ENCODE measurements at places on chromosomes 3 and 15.
A peak's percentile ranks its signal among the peaks of the same experiment; 100 is the strongest.

GRCh38 chr3:191383124-191383523 lies 52.8 kb upstream of the UTS2B start:
- no peak for DNase-seq

GRCh38 chr3:34203386-34203785 lies 405.0 kb downstream of the PDCD6IP start:
- no peak for DNase-seq

GRCh38 chr3:153158961-153159735 lies 2.9 kb upstream of the RAP2B start:
- no peak for DNase-seq

GRCh38 chr15:33086500-33087121 lies 107.9 kb downstream of the FMN1 start:
- no peak for DNase-seq

DNA sequence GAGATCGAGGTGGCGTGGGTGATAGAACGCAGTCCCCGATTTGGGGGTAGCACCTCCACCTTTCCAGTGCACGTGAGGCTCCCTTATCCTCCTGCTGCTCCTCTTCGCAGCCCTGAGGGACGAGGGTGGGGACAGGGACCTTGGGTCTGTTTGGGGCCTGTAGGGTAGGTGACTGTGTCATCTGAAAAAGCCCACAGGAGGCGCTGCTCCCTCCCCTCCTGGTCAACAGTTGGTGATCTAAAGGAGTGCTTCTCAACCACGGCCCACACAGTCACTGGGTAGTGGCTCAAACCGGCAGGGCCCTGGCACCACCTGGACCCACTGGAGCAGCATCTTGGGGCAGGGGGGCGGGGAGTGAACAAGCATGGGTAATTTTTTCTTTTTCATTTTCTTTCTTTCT lies 7.1 kb downstream of the LRRK1 start:
- no peak for DNase-seq

- DNase-seq = no peak
These were observed 53.0 kb downstream of the STARD5 start for GRCh38 chr15:81270781-81271491.

- DNase-seq = no peak
These were observed 203.3 kb downstream of the RORA start for GRCh38 chr15:61025781-61026180.

DNA sequence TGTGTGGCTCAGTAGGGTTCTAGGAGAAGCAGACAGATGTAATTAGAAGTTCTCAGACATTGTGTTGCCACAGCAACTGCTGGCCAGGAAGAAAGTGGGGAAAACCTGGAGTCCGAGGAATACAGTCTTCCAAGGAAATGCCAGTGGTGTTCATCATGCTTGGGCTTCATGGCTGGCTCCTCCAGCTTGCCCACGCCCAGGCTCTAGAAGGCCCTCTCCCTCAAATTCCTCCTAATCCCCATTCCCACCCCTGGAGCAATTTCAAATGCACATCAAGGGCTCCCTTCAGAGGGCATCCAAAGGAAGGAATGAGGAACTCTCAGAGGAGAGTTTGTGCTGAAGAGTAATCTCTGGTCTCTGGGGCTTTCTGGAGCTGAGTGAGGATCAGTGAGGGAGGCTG lies 21.9 kb downstream of the FSTL1 start:
- DNase-seq = no peak

DNA sequence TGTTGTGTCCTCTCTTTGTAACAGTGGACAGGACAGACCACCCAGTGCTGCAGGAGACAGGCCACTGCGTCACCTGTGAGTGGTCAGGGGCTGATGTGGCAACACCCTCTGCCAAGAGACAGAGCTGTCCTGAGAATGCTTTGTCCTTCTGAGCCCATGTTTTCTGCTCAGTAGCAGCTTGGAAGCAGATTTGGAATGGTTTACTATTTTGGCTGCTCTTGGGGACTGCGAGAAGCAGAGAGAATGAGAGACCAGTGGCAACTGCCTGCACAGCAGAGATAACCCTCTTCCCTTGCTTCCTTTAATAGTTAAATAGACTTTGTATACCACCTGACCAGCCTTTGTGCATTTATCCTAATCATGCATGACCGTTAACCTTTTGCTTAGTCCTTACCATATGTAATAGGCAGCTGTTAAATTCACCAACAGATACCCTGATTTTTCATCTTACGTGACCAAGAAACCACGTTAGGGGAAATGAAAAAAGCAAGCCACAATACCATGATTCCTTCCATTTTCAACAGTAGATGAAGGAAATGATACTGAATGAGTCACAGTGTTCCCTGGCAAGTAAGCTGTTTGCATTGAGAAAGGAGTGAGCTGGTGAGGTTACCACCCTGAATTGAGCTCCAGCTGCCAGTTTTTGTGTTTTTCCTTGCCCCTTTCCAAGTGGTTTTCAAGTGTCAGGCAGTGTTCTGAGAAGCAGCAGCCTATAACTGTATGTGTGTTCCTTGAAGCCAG lies 35.5 kb downstream of the B3GALNT1 start:
- DNase-seq = peak; percentile 43

DNA sequence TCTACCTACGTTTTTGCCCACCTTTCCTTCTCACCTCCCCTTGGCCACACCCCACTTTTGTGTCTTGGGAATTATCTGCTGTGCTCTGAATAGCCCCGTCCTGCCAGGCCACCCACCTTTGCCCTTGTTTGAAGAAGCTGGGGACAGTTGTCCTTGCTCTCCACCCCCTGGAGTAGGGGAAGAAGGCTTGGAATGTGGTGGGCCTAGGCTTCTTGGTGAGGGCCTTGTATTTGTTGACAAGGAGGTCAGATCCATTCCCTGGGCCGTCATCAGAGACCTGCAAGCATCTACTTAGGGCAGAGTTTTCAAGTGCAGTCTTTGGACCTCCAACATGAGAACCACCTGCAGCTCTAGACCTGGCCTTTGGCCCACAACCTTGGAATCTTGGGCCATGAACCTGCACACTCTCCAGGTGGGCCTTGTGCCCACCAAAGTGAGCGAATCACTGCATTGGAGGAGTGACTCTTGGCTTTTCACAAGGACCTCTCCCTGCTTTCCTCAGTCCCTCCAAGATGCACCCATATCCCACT lies 160.6 kb downstream of the APBA2 start:
- DNase-seq = no peak

DNA sequence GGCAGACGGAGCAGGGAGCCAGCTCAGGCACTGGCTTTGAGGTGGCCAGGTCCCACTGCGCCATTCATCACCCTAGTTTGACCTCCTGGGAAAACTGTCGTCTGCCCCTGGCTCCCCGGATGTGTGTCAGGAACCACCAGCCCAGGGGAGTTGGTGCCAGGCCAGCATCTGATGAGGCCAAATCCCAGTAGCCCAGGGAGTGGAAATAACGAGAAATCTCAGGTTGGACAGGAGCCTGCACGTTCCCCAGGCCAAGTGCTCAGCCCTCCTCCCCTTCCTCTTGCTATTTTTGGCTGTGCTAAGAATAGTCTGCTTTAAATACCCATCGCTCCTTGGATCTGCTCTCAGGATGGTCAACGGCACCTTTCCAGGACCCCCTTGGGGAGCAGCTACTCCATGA lies 93.1 kb upstream of the RPL32 start:
- no peak for DNase-seq

- no peak for DNase-seq
These were observed 568.4 kb upstream of the ZNF385D start for GRCh38 chr3:22319446-22319845.

GRCh38 chr15:32843219-32843815 lies 125.5 kb downstream of the GREM1 start:
- no peak for DNase-seq

- DNase-seq = no peak
These were observed 49.6 kb downstream of the MAP6D1 start for GRCh38 chr3:183775781-183776180.

- no peak for DNase-seq
These were observed 62.9 kb upstream of the SPRED1 start for GRCh38 chr15:38189671-38190295.

- no peak for DNase-seq
These were observed 30.8 kb downstream of the SH3GL3 start for GRCh38 chr15:83477808-83478537.

DNA sequence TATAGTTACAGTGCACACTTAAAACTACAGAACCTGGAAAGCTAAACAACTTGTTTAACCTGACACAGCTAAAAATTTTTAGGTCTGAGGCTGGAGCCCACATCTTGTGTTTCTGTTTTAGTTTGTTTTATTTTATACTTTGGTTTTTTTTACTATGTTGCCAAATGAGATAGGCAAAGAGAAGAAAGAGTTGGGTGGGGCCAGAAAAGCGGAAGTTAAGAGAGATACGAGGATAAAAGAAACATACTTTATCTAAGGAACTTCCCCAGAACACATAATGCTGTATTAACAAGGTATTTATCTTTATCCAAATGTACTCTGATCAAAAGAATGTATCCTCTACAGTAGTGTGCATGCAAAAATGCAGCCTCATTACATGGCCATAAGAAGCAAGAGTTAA lies 1145.7 kb downstream of the EPHA3 start:
- no peak for DNase-seq

DNA sequence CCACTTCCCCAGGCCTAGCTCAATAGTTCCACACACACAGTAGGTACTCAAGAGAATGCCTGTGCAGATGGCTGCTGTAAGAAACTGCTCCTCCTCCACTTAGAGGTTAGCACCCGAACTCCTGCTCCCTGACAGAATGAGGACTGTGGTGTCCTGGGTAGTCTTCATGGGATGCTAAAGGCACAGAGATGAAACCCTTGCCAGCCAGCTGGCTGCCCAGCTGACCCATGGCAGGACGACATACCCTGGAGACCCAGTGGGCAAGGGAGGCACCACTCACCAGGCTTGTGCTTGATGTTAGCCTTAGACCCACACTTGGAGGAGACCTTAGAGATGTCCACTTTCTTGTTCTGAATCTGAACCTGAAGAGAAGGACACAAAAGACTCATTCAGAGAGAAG lies 54.2 kb downstream of the DHX30 start:
- DNase-seq = no peak

DNA sequence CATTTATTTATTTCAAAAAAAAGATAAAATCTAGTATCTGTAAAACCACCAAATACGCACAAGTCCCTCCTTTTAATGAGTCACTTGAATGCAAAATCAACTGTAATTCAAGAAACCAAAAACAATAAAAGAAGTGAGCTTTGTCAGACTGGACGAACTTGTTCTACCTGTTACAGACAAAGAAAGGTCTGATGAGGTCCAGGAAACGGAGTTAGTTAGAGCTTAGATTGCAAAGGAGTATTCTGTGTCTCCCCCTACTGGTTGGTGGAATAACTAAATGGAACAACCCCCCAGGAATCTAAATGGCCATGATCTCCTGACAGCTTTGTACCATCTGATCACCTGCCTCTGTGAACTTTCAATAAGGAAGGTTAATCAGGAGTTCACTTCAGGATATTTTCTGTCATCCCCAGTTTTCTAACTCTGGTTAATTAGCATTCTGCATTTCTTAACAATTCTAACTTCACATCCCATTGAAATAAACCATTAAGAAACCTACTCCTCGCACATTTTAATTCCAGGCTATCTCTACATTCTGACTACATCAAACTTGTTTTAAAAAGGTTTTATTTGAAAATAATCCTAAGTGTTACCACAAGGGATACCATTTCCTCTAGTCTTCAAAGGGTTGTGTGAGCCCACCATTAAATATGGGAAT lies 333.0 kb upstream of the SATB1 start:
- peak; percentile 91 for DNase-seq

DNA sequence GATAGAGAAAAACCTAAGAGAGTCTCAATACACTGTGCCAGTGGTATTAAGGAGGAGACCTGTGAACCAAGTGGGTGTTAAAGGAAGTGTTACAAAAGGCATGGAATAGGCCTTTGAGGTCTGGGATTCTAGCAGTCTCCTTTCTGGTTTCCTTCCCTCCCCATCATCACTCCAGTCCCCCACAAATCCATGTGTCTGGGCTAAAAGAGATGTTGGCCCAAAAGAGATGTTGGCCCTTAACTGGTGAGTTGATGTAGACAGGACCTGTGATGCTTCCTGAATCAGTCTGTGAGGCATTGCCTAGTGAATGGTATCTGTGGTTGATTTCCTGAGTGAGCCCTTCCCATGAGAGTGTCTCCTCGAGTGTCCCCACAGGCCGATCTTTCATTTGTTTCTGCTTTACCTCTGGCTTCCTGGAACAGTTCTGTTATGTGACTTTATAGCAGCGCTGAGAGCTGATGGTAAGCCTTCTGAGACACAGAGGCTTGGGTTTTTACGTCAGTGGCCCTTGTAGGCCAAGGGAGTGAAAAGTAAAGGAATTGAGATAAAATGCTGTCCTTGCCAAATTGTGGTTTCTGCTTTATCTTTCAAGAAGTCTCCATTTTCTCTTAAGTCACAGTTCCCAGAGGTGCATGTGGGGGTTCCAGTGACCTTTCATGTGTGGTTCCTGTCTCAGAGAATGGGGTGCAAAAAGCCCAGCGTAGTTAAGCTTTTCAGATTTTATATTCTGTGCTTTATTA lies 87.8 kb downstream of the KLHL25 start:
- no peak for DNase-seq

DNA sequence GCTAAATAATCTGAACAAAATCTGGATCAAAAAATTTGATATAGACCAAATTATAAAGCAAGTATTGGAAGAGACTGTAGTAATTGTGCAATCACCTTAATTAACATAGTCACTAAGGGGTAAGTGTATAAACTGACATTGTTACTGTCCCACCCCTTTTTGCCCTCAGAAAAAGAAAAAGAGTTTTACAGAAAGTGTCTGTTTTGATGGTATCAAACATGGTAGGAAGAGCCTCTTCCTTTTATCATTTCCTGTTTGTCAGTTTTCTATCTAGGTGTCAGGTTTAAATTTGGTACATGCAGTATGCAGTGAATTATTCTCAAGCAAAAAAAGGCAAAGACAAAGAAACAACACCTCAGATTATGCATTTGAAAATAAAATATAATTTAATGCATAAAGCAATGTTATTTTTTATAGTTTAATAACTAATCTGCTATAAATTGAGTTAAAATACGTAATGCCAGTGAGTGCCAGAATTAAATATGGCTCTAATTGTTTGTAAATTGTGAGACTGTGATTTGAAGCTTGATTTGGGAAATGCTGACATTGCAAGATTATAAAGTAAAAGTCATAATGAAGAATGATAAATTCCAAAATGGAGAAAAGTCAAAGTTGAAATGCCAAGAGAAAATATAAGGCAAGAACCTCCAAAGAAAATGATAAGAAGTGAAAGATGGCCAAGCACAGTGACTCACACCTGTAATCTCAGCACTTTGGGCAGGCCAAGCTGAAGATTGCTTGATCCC lies 30.3 kb upstream of the CMC1 start:
- DNase-seq = no peak
